ENCODE measurements at places on chromosomes 12 and 14.

GRCh38 chr12:122981036-122981471 is 573 bp downstream of the ARL6IP4 start:
- no peak for DNase-seq

DNA sequence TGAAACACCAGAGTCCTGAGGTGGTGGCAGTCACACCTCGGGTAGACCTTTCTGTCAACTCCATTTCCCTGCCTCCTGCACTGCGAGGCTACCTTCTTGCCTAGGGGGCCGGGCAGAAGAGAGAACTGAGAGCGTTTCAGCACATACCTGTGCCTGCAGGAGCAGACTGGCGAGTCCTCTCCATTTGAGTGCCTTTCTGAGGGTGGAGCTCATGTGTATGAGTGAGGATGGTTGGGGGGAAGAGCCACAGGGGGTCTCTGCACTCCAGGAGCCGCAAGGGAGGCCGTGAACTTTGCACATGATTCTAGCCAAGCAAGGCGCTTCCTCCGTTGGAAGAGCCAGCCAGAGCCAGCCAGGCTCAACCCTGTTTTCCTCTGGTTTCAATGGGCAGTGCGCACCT is 31.0 kb upstream of the CCND2 start:
- no peak for DNase-seq

- DNase-seq, result no peak
These were observed 97.5 kb upstream of the SINHCAF start for GRCh38 chr12:31423405-31423804.

DNA sequence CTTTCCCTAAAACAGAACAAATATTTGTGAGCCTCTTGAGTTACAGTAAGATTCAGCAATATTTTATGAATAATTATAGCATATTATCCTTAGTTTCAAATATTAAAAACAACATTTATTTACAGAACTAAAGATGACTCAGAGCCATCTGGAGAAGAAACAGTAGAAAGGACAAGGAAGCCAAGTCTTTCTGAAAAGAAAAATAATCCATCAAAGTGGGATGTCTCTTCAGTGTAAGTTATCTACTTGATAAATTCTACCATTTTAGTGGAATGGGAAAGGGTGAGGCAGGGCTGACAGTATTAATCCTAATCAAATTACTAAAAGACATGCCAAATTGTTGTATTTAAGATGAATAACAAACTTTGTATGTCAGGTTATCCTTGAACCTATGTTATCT is 88.1 kb downstream of the DNAI7 start:
- no peak for DNase-seq

- no peak for DNase-seq
These were observed 71.7 kb upstream of the CPSF6 start for GRCh38 chr12:69167648-69168165.

DNA sequence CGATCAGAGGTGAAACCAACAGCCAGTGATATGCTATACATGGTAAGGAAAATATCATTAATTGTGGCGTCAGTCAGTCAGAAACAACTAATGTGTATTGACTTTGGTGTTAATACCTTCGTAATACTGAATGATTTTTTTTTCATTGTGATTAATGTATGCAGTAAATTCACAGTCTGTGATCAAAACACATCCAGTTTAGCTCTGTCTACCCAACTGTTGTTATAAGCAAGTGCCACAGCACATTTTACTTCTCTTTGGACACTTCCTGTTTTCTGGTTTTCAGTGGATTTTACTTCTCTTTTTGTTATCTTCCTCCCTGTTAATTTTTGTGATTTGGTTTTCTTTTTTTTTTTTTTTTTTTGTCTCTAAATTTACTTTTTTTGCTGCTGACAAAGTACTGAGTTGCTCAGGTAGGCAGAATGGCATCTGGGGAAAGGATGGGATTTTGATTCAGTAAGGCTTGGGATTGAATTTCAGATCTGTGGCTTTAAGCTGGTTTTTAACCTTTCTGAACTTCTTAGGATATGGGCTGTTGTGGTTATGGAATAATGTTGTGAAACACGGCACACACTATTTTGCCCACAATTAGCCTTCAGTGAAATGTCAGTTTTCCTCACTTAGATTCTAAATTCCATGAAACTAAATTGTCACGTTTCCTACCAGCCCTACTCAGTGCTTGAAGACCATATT is 604 bp downstream of the GLIPR1 start:
- no peak for DNase-seq

GRCh38 chr12:1858456-1858855 is 38.1 kb downstream of the LRTM2 start:
- no peak for DNase-seq

DNA sequence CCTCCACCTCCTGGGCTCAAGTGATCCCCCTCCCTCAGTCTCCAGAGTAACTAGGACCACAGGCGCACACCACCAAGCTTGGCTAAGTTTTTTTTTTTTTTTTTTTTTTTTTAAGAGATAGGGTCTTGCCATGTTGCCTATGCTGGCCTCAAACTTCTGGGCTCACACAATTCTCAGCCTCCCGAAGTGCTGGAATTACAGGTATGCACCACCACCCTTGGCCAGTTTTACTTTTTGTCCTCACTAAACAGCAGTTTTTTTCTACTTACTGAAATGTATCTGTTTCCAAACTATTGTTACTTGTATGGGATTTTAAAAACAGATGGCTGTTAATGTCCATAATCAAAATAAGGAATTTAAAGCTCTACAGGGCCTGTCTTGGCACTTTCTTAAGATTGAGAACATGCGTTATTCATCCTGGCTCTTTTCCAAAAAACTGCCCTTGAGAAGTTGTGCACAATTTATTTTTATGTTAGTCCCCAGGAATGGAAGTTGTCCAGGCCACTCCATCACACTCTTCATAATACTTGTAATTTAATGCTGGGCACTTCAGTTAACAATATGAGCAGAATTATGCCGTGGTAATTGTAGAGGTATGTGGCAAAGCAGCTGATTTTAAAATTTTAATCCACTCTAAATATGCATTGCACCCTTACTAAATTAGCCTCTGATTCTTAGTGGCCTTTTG is 51.9 kb upstream of the REP15 start:
- no peak for DNase-seq

- peak; percentile 66 for DNase-seq
These were observed 1.5 kb downstream of the PRKCH start for GRCh38 chr14:61322799-61323290.

GRCh38 chr12:99824900-99825542 is 159.7 kb downstream of the ANKS1B start:
- DNase-seq, result no peak

DNA sequence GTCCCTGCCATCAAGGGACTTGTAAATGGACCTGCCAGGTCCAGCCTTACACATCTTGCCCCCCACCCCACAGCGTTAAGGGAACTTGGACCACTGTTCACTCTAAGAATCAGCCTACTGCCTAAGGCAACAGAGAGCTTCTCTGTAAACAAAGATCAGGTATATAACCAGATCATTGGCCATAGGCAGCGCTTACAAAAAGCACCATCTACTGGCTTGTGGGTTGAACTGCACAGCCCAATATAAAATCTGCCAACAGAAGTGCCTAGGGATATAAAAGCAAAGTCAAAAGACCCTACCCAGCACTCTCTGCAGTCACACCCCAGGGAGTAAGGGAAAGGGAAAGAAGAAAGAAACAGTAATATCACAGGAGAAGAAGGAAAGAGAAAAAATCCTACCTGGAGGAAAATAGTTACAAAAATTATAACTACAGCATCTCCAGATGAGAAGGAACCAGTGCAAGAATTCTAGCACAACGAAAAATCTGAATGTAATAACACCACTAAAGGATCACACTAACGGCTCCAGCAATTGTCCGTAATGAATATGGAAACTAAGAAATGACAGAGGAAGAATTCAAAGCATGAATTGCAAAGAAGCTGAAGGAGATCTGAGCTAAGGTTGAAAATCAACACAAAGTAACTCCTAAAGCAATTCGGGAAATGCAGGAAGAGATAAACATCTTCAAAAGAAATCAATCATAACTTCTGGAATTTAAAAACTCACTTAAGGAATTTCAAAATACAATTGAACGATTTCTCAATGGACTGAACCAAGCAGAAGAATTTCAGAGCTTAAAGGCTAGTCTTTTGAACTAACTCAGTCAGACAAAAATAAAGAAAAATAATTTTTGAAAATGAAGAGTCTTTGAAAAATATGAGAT is 95.2 kb upstream of the PCED1B start:
- DNase-seq, result peak; percentile 32

DNA sequence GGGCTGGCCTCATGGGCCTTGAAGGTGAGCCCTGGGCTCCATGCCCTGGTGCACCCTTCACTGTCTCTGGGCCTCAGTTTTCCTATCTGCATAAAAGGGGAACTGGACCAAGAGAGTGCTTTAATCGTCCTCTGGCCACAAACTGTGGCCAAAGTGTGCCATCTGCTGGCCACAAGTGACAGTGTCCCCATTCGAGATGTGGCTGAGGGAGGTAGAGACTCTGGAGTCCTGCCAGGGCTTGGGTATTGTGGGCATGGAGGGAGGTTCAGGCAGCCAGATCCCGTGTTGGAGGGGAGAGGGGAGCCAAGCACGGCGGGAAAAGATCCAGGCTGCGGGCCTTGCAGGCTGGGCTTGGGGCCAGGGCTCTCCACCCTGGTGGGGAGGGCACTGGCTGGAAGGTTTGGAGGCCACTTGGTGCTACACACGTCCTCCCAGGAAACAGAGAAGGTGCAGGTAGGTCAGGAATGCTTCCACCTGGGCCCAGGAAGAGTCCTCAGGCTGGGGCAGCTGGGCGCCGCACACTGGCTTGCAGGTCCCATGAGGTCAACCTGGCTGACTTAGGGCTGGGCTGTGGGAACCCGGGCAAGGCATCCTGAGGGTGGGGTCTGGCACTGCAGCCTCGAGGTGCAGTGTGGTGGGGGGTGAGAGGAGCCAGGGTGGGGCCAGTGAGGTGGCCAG is 7.3 kb upstream of the KIF26A start:
- DNase-seq, result peak; percentile 27

- no peak for DNase-seq
These were observed 253.7 kb downstream of the ATXN7L3B start for GRCh38 chr12:74791365-74791764.

- no peak for DNase-seq
These were observed 92.0 kb upstream of the DYNC1H1 start for GRCh38 chr14:101872346-101872745.

DNA sequence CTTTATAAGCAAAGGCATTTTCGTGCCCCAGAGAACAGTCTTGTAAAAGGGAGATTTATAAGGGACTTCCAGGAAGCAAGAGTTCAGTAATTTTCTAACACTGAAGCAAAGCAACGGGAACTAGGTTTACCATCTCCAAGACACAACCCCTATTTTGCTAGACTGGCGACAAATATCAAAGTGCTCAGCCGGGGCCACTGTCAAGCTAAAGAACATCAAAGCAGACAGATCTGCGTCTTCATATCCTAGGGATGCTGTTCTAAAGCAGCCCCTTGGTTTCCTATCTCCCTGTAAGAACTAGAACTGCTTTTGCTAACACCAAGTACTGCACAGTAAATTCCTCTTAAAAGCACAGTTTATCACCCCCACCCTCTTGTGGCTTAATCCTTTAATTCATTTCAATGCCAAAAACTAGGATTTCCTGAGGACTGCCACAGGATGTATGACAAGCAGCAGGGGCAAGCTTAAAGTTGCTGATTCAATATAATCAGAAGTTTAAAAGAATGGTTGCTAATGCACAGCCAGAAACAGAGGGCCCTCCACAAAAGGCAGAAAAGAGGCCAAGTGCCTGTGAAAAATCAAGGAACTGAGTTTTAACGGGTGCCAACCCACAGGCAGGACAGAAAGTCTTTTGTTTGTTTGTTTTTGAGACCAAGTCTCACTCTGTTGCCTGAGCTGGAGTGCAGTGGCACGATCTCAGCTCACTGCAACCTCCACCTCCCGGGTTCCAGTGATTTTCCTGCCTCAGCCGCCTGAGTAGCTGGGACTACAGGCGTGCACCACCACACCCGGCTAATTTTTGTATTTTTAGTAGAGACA is 44.0 kb upstream of the ISM2 start:
- no peak for DNase-seq

GRCh38 chr12:91523831-91524230 is 341.2 kb upstream of the DCN start:
- DNase-seq, result no peak

DNA sequence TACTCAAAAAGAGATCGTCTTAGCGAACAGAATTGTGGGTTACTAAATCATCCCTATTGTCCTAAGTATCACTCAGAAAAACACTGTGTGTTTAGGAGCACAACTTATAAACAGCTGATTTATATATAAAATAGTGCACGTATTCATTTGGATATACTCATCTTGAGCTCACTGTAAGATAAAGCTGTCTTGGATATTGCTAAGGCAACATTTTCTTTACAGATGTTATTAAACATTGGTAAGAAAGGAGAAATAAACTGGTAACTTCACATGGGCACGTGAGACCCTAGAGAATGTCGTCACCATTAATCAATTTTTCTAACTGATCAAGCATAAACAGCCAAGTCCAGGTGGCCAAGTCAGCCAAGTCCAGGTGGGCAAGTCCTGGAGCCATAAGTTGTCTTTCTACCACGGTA is 1.7 kb downstream of the PAWR start:
- no peak for DNase-seq

- no peak for DNase-seq
These were observed 159.1 kb upstream of the LMNTD1 start for GRCh38 chr12:25712169-25712568.

- no peak for DNase-seq
These were observed 34.0 kb downstream of the EMP1 start for GRCh38 chr12:13230500-13230899.

- DNase-seq, result no peak
These were observed 40.0 kb upstream of the TEX22 start for GRCh38 chr14:105358140-105358846.

GRCh38 chr12:96437171-96437445 is 36.9 kb upstream of the CDK17 start:
- no peak for DNase-seq

GRCh38 chr12:105740970-105741725 is 397.6 kb downstream of the NUAK1 start:
- no peak for DNase-seq

DNA sequence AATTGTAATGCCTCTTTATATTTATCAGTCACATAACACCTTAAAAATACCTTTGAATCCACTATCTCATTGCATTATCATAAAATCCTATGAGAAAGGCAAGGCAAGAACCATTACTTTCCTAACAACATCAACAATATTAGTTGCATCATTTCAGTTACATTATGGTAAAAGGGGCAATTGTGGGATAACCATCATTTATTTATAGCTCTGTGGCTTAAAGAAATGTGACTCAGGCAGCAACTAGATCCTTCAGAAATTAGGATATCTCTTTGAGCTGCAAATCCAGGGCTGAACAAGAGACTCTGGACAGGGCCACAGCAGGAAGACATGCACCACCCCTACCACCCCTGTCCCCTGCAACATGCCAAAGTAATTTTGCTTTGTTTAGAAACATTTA is 36.4 kb downstream of the EPS8 start:
- no peak for DNase-seq
